ENCODE measurements at places on chromosomes 12 and 14.

DNA sequence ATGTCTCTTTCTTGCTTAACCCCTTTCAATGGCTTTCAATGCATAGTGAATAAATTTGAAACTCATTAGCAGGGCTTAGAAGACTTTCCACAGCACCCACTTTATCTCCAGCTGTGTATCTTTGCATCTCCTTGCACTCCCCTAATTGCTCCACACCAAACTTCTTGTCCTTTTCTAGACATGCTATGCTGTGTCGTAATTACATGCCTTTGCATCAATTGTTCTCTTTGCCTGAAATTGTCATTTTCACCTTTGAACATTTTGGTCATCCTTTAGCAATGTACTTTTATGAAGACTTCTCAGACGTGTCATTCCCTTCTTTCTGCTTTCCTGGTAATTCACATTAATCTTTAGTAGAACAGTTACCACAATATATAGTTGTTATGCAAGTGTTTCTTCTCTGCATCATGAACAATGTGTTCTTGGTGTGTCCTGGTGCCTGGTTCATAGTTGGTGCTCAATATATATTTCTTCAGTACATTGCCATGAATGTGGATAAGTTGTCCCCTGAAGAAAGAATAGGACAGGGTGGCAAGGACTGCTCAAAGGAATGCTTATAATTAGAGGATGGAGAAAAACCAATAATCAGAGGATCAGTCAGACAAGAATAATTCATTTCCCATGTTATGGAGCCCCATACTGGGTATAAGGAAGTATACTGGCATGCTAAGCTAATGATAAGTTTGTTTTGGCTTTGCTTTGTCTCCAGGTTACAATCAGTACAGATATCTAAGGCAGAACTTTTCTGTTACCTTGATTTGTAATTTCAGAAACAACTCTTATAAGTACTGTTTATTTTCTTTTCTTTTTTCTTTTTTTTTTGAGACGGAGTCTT, 27.2 kb downstream of the ARF6 start:
- DNase-seq, result no peak

DNA sequence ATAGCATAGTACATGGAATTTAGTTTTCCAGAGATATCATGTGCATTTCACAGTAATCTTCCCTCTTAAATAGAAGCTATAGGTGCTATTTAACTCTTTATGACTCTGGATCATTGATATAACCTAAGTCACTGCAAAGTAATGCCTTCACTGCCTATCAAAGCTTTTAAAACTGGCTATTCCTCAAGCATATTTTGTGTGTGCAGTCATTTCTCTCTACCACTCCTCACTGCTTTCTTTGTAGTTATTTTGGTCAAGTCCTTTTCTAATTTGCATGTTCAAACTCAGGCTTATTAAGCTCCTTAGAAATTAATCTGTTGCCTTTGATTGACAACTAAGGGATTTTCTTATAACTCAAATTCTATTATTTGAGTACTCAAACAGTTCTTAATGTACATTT, 79.4 kb upstream of the PLEKHG7 start:
- no peak for DNase-seq

- DNase-seq, result no peak
These were observed 119.1 kb downstream of the DENND5B start for GRCh38 chr12:31471823-31472222.

DNA sequence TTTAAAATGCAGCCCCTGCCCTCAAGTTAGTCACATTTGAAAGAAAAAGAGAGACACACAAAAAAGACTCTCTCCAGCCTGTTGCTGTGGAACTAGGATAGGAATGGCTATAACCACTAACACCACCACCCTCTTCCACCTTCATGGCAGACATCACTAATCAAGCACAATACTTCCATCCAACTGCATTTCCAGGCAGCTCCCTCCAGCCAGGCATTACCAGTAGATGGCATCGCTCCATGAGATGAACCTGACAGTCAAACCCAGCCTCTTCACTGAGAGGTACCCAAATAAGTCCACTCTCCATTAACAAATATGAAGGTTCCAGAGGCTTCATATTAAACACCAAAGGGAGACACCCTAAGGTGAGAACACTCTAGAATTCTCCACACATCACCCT, 24.4 kb downstream of the SLC8B1 start:
- DNase-seq, result no peak

DNA sequence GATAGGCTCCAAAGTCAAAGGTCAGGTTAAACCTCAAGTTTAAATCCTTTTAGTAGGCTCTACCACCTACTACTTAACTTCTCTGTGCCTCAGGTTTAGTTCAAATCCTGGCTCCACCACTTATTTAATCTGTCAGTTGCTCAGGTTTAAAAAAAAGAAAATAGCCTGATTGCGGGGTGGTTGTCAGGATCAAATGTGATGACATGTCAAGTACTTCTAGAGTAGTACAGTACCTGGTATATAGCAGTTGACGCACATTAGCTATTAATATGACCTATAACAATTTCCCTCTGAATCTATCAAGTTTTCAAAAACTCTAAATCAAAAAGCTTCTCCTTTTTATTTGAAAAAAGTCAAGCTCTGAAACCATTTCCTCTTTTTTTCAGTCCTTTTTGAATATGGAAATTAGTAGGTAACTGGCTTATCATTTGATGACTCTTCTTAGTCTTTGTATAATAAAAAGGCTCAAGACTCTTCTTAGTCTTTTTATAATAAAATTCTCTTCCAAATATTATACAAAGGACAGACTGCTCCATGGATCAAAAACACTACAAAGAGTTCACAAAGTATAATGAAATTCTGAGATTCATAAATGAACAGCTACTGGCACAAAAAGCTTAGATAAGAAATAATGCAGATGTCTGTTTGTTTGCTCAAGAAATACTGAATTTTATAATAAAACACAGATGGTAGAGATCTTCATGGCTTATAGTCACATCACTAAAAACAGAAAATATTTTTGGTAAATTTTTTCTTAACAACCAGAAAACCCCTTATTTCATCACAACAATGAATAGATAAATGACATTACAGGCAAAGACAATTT, 5.0 kb downstream of the OSBPL8 start:
- DNase-seq, result no peak
